A172 (cell line): ENCODE measurements at places on chromosomes 7 and 10.

DNA sequence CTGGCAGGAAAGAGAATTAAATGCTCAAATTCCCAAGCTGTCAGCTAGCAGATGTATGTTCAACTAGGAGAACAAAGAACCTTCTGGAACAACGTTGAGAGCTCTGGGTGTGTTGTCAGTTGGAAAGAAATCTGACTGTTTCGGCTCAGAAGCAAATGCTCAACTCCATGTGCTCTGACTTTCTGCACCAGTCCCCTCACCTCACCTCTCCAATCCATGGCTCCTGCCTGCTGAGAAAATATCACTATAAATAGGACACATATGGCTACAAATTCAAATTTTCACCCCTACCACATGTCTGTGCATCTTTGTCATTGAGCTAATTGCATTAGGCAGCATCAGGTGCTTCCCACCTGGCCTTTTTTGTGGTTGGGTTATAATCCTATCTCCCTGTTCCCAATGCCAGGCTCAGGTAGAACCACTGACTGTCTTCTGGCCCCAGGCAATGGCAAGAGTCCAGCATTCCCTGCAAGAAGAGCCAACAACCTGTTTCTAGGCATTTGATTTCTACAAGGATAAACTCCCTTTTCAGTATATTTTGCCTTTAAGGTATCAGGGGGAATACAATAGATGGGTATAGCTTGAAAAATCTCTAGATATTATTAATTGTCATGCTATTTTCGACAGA is 142.6 kb upstream of the LSM8 start:
- DNase-seq: no peak

DNA sequence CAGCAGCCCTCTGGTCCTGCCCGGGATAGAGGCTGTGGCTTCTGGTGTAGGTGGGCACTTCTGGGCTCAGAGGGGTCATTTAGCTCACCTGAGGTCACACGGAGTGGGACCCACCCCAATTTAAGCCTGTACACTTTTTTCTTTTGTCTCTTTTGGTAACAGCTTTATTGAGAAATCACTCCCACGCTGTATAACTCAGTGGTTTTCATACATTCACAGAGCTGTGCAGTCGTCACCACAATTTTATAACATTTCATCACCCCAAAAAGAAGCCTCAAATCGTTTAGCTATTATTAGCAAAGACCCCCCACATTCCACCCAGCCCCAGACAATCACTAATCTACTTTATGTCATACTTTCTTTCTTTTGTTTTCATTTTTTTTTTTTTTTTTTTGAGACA is 62.3 kb downstream of the LHPP start:
- DNase-seq: no peak

DNA sequence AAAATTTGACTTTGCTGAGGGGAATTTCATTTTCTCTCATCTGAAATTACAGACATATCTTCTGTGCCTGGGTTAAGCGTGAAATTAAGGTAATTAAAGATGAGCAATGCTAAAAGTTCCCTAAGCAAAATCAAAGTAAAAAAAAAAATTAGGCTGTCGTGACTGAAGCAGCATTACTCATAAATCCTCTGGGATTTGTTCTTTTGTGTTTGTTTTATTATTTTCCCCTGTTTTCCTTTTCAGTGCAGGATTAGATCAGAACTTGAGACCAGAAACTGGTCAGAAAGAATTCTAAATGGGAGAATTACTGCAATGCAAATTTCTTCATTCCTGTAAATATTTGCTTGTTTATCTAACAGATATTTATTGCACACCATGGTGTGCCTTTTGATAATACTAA is 141.4 kb upstream of the BET1 start:
- DNase-seq: no peak

- no peak for DNase-seq
These were observed 69.5 kb downstream of the MYL10 start for GRCh38 chr7:101559586-101559985.

- no peak for DNase-seq
These were observed 37.0 kb upstream of the GLI3 start for GRCh38 chr7:42274053-42274452.

DNA sequence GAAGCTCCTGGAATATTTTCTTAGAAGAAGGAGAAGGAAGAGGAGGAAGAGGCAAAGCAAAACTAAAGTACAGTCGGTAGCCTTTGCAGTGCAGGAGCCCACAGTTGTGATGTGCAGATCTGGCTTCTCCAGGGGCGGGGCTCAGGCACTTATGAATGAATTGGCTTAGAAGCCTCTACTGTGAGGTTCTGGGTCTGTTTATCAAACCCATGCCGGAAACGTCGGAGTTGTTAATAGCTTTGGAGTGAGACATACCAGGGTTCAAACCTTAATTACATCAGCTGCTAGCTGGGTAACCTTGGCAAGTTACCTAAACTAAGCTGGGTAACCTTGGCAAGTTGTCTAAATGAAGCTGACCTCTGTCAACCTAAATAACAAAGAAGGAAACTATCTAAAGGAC is 89.3 kb upstream of the PITRM1 start:
- DNase-seq: peak; percentile 68

DNA sequence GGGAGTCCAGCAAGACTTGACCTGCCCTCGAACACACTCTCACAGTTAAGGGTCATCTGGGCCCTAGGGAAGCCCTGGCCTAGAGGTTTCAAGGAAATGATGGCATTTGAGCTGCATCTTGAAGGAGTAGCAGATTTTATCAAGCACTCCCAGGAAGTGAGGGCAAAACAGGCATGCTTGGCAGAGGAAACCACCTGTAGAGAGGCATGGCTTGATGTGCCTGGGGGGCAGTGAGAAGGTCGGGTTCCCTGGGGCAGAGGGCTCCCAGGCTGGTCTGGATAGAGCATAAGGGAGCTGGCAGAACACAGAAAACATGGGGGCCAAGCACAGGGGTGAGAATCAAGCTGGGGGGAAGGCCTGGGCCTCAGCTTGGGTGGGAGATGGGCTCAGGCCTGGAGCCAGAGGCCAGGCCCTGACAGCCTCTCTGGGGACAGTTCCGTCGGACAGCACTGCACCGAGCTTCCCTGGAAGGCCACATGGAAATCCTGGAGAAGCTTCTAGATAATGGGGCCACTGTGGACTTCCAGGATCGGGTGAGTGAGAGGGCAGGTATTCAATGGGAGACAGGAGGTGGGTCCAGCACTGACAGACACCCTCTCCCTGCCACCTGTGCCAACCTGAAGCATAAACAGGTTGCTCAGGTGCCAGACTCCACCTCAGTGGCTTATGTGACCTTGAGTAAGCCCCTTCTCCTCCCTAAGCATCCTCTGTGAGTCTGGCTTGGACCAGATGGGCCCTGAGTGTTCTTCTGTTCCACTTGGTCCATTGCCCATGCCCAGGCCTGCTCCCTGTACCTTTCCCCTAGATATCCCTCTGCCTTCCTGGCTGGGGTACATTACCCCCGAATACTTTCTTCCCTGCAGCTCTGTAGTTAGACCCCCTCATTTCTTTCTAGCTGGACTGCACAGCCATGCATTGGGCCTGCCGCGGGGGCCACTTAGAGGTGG is 3.5 kb upstream of the HOGA1 start:
- DNase-seq: no peak

- no peak for DNase-seq
These were observed 22.4 kb upstream of the DRGX start for GRCh38 chr10:49418328-49418727.

GRCh38 chr10:18233775-18234174 is 93.6 kb downstream of the CACNB2 start:
- DNase-seq: peak; percentile 6

- DNase-seq: no peak
These were observed 51.3 kb upstream of the NFE2L3 start for GRCh38 chr7:26100406-26101339.

DNA sequence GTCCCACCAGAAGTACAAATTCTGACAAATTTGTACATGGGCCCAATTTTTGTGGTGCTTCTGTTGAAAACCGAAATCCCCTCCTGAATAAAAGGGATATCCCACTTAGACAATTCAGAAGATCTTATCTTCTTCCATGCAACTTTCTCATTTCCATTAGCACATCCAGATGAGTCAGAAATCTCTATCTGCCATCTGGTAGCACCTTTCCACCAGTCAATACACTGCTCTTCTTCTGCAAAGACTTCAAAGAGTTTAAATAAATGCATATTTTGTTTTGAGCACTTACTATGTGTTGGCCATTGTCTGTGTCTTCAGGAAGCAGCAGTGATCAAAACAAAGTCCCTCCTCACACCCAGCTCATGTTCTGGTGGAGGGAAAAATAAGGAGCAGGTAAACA is 12.7 kb upstream of the KLF6 start:
- no peak for DNase-seq
